ENCODE measurements at places on chromosomes 6 and 20.

DNA sequence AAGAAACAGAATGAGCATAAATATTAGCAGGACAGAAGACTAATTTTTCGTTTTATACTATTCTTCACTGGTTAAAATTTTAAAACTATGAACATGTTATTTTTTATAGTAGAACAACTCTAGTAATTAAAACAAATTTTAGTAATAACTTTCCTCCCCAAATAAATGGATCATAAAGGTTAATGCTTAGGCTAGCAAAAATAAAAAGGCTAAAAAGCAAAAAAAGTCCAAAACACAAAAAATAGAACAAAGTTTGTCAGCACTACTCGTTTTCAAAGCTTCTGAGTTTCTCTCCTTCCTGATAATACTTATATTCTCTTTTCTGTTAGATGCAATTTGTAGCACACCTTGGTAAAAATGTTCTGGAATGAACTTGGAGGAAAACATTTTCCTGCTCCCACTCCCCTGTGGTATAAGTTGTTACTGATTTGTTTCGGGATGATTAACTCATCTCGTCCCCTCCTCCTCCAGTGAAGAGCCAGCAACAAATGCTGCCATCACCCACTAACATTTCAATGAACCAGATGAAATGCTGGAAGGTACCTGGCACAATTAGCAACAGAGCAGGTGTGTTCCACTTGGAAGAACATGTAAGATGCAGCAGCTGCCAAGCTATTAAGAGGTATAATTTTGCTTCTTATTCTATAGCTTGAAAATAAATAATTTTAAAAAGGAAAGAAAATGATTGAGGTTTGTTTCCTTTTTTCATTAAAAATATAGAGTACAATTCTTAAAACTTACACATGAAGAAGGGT, 130.5 kb downstream of the MYB start:
- DNase-seq, result no peak

GRCh38 chr6:16955899-16956298, 146.0 kb upstream of the STMND1 start:
- DNase-seq, result no peak

DNA sequence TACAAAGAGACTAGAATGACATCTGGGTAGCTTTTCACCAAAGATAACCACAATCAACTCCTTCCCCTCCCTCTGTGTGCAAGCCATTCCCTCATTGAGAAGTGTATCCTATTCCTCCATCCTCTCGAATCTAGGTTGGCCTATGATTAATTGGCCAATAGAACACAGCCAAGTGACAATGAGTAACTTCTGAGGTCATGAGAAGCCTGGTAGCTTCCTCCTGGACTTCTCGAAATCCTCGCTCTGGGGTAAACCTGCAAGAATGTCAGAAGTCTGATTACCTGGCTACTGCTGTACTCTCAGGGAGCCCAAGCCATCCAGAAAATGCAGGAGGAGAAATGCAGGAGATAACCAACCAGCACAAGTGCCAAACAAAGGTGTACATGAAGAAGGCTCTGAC, 13.1 kb downstream of the ARHGAP18 start:
- no peak for DNase-seq

- DNase-seq, result no peak
Measured at GRCh38 chr6:24231438-24231977, 105.5 kb downstream of the NRSN1 start.

DNA sequence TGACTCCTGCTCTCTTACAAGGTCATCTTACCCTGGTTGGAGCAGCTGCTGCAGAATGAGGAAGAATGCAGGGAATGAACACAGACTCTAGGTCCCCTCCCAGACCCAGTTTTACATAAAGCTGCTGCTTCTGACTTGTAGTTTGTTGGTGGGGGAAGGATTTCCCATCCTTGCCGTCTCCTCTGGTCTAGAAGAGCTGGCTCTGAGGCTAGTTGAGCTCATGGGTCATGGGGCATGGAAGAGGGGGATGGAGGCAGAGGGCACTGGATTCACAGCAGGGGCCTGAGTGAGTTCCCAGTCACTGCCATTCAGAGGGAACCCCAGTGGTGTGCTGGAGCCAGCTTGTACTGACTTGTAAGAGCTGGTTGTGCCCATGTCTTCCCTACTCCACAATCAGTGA, 9.2 kb upstream of the GUCA1A start:
- DNase-seq, result no peak

DNA sequence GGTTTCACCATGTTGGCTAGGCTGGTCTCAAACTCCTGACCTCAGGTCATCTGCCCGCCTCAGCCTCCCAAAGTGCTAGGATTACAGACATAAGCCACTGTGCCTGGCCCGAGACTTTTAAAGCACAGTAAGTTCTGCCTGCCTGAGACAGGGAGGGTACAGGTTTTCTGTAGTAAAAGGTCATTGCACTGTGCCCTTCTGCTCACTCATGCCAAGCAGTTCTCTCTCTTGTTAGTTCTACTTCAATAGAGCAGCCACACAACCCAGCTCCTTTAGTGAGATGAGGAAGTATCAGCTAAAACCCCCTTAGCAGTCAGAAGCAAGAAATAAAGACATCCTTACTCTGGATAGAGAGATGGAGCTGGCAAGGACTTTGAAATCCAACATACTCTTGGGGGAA, 52.4 kb upstream of the ARMH2 start:
- no peak for DNase-seq

- DNase-seq, result no peak
Measured at GRCh38 chr6:11121851-11122250, 10.3 kb upstream of the ERVFRD-1 start.

DNA sequence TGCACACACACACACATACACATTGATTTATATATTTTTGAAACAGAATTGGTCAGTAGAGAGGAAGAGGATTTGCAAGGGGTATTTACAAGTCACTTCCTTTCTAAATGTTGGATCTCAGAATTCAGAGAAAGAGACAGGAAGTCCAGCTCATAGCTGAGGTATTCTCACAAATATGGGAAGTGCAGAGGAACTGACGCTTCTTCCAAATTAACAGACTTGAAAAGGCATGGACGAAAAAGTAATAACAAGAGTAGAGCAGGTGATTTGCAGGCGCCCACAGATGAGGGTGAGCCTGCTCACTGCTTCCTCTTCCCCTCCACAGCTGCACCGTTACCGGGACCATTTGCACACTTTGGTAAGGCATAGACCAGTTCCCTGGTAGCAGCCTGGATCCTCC, 246.4 kb downstream of the PHACTR1 start:
- DNase-seq, result no peak

- DNase-seq, result no peak
Measured at GRCh38 chr20:60558486-60558885, 600.3 kb downstream of the CDH26 start.

- DNase-seq, result no peak
Measured at GRCh38 chr20:39453890-39454289, 491.7 kb downstream of the DHX35 start.

DNA sequence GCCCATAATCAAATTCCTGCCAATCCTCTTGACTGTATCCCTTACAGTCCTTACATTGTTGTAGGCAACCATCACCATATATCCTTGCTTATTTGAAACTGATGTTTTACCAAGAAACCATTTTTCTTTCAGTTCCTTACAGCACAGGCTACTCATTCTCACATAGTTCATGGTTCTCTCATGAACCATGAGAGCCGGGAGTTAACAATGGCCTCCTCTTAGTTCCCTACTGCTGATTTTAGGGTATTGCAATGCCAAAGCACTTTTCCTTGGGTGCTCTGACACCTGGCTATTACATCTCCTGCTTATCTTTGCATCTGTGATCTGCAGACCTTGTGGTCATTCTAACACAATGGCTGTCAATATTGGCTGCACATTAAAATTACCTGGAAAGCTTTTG, 133.4 kb downstream of the MYB start:
- DNase-seq, result no peak

DNA sequence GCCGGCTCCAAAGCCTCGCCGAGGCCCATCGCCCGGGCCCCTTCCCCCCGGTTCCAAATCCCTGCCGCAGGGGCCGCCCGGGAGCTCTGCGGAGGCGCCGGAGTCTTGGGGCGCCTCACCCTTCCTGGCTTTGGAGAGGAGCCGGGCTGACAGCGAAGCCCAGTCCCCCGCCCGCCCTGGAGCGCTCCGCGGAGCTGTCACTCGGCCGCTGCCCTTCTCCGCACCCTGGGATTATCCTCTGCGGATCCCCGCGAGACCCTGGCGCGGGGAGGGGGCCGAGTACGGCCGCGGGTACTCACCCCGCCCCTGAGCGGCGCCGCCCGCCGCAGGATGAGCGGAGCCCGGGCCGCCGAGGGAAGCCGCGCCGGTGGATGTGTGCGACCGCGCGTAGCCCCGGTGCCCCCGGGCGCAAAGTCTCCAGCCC, 343 bp downstream of the SNAP91 start:
- no peak for DNase-seq

- DNase-seq, result no peak
Measured at GRCh38 chr6:90720404-90720803, 133.5 kb upstream of the MAP3K7 start.

DNA sequence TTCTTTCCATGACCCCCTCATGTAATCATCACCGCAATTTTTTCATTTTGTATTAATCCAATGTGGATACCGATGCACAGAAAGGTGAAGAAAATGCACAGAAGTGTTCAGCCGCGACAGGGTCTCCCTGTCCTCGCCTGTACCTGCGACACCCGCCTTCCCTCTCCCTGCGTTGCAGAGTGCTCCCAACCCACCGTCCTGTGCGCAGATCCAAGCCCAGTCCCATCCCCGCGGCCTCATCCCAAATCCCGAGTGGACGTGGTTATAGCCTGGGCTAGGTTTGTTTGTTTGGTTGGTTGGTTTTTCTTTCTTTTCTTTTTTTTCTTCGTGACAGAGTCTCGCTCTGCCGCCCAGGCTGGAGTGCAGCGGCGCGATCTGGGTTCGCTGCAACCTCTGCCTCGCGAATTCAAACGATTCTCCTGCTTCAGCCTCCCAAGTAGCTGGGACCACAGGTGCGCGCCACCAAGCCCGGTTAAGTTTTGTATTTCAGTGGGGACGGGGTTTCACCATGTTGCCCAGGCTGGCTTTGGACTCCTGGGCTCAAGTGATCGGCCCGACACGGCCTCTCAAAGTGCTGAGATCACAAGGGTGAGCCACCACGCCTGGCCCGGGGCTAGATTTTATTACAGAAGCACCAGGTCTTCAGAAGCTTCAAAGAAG, 536 bp upstream of the RAET1G start:
- no peak for DNase-seq

DNA sequence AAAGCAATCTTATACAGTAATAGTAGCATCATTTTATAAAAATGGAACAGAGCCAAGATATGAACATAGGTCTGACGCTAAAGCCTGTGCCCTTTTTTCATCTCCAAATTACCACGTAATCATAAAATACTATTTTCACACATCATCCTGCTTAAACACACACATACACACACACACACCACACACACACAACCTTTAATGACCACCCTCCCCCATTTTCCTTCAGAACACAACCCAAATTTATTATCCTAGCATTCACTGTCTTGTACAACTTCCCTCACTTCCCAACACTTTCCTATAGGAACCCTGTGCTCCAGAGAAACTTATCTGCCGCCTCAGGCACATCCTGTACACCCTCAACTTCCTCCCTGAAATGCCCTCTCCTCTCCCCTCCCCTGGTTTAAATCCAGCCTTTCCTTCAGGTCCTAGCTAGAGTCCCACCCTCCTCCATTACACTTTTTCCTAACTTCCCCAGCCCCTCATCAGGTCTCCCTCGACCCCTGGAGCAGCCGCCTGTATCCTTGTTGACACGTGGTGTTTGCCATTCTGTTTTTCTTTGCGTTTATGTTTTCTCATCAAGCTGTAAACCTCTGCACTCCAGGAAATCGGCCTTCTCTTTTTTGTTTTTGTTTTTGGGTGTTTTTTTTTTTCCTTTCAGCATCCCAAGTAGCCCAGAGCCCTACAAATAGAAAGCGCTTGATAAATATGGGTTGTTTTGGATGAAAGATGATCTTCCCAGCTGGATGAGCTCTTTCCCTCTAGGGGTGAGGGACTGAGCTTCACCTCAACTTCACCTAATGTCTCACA, 968 bp upstream of the MMP24 start:
- DNase-seq, result no peak

- no peak for DNase-seq
Measured at GRCh38 chr20:64053841-64054661, 4.6 kb upstream of the SOX18 start.

- DNase-seq, result no peak
Measured at GRCh38 chr6:103139377-103139776, 1720.3 kb downstream of the HACE1 start.

GRCh38 chr6:154170106-154170505, 131.1 kb downstream of the OPRM1 start:
- DNase-seq, result no peak

- no peak for DNase-seq
Measured at GRCh38 chr6:100726666-100727065, 154.5 kb downstream of the ASCC3 start.

- no peak for DNase-seq
Measured at GRCh38 chr6:56814802-56815201, 140.1 kb upstream of the BEND6 start.

DNA sequence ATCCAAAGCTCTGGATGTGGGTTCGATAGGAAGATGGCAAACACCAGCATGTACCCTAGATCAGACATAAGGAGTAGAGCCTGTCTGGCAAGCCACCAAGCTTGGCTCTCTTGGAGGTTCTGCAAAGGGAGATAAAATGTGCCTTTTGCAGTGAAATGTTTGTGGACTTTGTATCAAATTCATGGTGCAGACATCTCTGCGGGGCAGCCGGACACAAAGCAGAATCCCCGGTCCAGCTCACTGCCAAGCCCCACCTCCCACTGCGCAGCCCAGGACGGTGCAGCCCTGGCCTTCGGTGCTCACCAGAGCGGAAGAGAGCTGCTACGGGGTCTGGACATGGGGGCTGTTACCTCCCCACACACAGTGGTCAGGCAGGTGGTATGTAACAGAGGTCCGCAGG, 333.6 kb upstream of the JARID2 start:
- no peak for DNase-seq

DNA sequence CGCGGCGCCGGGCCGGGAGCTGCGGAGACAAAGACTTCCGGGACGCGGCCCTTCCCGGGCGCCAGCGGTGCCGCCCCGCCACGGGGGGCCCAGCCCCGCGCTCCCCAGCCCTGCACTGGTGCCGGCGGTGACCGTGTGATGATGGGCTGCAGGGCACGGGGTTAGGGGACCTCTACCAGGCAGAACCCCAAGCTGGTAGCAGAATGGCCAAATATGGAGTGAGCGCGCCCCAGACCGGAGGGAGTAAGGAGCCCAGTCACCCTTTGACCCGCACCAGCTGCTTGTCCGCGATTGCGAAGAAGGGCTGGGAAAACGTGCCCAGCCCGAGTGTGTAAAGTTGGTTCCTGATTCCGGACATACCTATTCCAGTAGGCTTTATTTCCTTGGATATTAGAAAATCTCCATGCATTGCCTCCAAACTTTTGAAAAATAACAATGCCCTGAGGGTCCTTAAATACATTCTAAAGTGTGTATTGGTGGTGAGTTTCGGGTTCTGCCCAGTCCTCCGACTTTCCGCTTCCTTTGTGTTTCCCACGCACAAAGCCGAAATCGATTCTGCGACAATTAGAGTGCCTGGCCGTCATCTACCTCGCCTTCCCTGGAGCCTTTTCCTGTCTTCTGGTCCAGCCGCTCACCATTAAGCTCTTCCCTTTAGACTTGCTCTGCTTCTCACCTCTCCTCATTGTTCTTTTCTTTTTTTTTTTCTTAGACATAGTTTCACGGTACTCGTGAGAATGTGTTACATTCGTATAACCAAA, 1.1 kb downstream of the ABRACL start:
- DNase-seq, result peak; percentile 55

GRCh38 chr20:57104113-57104512, 162.3 kb downstream of the BMP7 start:
- DNase-seq, result no peak

- no peak for DNase-seq
Measured at GRCh38 chr6:140269591-140270165, 895.2 kb upstream of the CITED2 start.

- no peak for DNase-seq
Measured at GRCh38 chr6:157215717-157216116, 107.6 kb downstream of the TMEM242 start.

GRCh38 chr6:113287396-113287795, 569.7 kb upstream of the MARCKS start:
- DNase-seq, result no peak
